ENCODE measurements at places on chromosomes 2 and 18. TPM values are rescaled to one million over a fixed set of nuclear protein-coding genes. Genes with fewer than 3 reads are reported as not detected.

The EPAS1 gene
- 13.1 TPM for total RNA-seq

The SERPINB4 gene
- total RNA-seq, result not detected

The BOLL gene
- not detected for total RNA-seq

The OBSL1 gene
- not detected for total RNA-seq

The GPR75 gene
- total RNA-seq, result 3.3 TPM

The POLR1B gene
- total RNA-seq, result 27.2 TPM

The COLEC12 gene
- total RNA-seq, result 0.06 TPM

The PTPRN gene
- not detected for total RNA-seq

The IL37 gene
- total RNA-seq, result not detected

The SPIRE1 gene
- 3.6 TPM for total RNA-seq

The CIB4 gene
- not detected for total RNA-seq

The XDH gene
- not detected for total RNA-seq

The IL1RL1 gene
- total RNA-seq, result not detected

The ANKRD30BL gene
- not detected for total RNA-seq

The NEU4 gene
- total RNA-seq, result 0.20 TPM

The SLC9A4 gene
- total RNA-seq, result 0.06 TPM

The SCYGR4 gene
- not detected for total RNA-seq

The SLC25A52 gene
- total RNA-seq, result 0.28 TPM

The B3GNT7 gene
- 0.42 TPM for total RNA-seq

The CD28 gene
- 58.9 TPM for total RNA-seq

The OTX1 gene
- total RNA-seq, result not detected

The PLEKHH2 gene
- 1.9 TPM for total RNA-seq

The PRKAG3 gene
- not detected for total RNA-seq

The GREB1L gene
- not detected for total RNA-seq
